Inflammatory macrophage treated with lipopolysaccharide for 4 hours (primary cell): ENCODE measurements at places on chromosomes 6 and 20.

GRCh38 chr6:137824556-137824879 lies 42.5 kb upstream of the TNFAIP3 start:
- DNase-seq = no peak

DNA sequence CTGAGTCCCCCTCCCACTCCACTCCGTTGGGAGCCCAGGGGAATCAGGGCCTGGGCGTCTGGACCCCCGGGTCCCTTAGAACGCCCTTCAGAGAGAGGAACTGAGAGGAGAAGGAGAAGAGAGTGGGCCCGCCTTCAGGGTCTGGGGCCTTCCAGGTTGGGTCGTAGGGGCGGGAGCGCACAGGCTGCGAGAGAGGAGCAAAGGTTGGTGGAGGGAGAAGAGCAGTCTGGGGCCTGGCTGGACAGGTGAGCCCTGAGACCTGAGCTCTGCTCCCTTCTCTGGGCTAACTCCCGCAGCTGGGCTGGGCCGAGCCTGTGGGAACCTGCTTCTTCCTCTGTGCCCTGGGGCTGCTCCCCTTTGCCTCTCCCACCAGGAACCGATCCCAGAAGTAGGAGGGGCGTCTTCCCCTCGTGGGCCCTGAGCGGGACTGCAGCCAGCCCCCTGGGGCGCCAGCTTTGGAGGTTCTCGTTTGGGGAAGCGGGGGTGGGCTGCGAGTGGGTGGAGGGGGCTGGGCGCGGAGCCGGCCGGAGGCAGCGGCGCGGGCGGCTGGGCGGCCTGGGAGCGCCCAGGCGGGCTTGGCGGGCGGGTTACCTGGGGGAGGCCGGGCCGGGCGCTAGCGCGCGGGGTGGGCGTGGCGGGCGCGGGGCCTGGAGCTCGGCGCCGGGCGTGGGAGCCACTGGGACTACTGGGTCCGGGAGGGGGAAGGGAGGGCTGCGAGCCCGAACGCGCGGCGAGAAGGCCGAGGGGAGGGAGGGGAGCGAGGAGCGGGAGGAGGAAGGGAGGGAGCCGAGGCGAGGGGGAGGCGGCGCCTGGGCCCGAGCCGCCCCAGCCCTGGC lies at the start of gene DDR1:
Gene DDR1, plus strand, starts transcription at position 835 of the 836 bp plus-strand sequence. CDS start 4,211 bp downstream, outside the sequence.
- DNase-seq = peak; percentile 15

- no peak for DNase-seq
These were observed 78.3 kb upstream of the FYN start for GRCh38 chr6:111951497-111952085.

DNA sequence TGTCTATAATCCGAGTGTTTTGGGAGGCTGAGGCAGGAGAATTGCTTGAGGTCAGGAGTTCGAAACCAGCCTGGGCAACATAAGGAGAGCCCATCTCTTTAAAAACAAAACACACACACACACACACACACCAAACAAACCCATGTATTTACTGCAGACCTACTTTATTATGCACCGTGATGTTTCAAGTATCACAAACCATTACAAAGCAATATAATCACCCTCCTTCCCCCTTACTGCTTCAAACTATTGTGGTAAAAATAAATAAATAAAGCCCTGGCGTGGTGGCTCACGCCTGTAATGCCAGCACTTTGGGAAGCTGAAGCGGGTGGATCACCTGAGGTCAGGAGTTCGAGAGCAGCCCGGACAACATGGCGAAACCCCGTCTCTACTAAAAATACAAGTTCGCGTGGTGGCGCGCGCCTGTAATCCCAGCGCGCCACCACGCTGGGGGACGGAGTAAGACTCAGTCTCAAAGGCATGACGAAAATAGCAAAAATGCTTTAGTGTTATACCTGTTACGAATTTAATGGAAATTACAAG lies 1.5 kb downstream of the TBCC start:
- no peak for DNase-seq

DNA sequence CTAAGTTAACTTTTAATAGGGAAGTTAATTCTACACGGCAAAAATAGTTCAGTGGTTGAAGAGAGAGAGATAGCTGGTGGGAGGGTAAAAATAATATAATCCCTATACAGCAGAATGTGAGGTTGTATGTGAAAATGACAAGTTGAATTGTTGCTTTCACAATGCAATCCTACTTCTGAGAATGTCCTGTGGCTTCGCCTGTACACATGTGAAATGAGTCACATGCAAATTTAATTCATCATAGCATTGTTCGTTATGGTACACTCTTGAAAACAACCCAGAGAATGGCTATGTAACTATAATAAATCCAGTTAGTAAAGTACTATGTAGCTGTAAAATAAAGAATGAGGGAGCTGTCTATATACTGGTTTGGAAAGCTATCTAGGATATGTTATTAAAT lies 46.0 kb upstream of the HINT3 start:
- peak; percentile 87 for DNase-seq

GRCh38 chr20:41183831-41184230 lies 46.5 kb downstream of the PLCG1 start:
- no peak for DNase-seq

- no peak for DNase-seq
These were observed 41.9 kb downstream of the PTGIS start for GRCh38 chr20:49526056-49526455.

DNA sequence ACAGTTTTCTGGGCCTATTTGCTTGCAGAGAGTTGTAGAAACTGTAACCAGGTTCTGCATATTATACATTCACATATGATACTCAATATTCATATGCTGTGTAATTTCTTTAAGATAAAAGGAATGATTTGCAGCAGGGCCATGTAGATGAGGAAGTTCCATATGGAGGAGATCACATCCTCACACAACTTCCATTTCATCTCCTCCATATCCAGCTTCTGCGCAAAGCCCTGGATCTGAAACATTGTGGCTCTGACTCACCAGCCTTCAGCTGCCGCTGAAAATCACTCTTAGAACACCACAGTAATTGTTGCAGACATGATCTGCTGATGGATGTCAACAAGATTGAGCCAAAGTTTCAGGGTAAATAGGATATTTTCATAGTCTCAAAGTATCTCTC lies 57.7 kb downstream of the PXDC1 start:
- DNase-seq = no peak

DNA sequence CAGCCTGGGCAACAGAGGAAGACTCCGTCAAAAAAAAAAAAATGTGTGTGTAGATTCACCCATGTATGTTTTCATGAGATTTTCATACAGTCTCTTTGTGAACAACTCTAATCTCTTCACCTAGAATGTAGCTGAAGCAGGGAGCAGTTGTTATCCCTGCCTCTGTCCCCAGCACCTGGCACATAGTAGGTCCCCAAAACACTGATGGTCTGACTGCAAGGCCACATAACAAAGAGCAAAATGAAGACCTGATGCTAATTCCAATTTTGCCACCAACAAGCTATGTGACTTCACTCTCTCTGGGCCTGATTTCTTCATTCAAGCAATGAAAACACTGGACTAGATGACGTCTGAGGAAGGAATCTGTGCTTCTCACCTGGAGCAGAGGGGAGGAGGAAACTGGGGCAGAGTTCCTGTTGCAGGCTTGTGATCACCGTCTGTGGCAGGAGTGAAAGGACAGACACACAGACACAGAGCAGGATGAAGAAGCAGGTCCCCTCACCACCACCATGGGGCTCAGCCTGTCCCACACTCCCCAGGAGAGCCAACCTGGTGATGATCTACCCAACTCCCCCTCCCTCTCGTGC lies 4.6 kb downstream of the SLC44A4 start:
- no peak for DNase-seq
